ENCODE measurements at places on chromosomes 1 and 21.

DNA sequence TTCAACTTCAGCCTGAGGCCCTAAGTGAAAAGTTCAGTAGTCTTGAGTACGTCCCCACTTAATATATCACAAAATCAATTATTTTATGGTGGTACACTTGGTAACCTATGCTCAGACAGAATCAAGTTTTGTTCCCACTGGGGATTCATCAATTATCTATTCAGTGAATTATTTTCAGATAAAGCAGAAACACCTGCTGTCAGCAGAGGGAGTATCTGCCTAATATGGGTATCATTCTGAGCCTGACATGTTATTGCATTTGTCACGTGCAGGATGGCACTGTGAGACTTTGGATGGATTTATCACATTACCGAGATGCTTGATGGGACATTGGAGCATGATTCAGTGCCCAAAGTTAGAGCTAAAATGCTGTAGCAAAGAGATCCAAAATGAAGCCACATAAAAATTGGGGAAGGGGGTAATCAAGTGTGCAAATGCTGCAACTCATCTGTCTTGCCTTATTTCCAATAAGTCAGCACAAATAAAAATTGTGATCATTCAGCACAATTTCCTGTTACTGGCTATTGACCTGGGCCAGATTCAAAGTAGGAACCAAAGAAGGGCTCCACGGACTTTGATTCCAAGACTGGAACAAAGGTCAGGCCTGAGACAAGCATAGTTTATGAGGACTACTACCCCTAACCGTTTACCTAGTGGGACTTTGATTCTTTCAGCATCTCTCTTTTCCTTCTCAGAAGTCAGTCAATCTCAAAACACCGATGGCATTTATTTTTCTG is 657.6 kb downstream of the LMO4 start:
- DNase-seq: no peak

DNA sequence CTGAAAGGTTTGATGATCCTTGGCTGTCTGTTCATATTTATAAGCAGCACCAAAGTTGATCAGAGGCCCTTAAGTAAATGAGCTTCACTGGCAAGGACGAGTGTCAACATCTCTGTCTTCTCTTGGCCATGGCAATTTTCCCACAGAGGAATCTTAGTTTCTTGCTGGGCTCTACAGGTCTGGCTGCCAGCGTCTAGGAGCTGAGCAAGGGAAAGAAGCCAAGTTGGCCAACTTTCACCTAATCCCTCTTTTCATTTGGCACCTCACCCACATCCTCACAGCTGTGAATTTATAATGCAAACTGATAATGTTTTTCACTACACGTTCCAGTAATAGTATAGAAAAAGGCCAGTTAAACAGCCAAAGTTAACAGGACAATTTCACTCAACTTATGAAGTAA is 99.0 kb upstream of the LBR start:
- no peak for DNase-seq

- no peak for DNase-seq
Observed at GRCh38 chr1:93652323-93652949, 29.2 kb downstream of the BCAR3 start.

DNA sequence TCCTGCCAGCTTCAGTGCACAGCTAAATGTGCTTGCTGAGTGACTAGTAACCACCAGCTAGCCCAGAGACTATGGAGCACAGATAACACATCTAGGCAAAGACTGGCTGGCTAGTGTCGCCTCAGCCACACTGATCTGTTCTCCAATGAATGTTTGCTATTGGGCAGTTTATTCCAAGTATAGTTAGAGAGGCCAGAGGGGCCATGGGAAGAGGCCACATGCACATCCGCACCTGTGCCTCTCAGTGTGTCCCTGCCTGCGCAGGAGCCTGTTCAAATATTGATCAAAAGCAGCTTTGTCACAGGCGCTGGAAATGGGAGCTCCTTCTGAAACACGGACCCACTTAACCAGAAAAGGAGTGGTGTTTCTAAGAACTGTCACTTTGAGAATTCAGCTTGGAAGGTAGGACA is 51.3 kb upstream of the ATP1A1 start:
- no peak for DNase-seq

DNA sequence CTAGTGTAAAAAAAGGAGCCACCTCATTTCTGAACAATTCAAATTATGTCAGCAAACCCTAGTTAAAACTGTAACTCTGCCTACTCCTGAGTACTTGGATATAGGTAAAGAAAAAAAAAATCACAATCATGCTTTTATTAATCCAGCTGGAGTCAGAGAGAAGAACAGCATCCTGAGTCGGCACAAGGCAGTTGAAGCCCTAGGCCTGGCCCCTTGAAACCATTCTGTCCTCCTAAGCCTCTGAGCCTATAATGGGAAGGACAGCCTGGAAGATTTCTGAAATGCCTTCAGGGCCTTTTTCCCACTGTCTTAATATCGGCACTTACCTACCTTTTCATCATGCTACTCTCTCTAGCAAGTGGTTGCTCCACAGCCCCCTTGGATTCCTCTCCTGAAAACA is 32.5 kb downstream of the CDC42BPA start:
- DNase-seq: no peak

GRCh38 chr1:178161516-178161915 is 67.6 kb downstream of the RASAL2 start:
- peak; percentile 60 for DNase-seq

- peak; percentile 98 for DNase-seq
Observed at GRCh38 chr1:8889925-8890785, 11.7 kb upstream of the ENO1 start.

- DNase-seq: no peak
Observed at GRCh38 chr1:151829352-151830046, 2.1 kb downstream of the RORC start.

- DNase-seq: no peak
Observed at GRCh38 chr1:155110826-155111225, 16.9 kb upstream of the EFNA1 start.

DNA sequence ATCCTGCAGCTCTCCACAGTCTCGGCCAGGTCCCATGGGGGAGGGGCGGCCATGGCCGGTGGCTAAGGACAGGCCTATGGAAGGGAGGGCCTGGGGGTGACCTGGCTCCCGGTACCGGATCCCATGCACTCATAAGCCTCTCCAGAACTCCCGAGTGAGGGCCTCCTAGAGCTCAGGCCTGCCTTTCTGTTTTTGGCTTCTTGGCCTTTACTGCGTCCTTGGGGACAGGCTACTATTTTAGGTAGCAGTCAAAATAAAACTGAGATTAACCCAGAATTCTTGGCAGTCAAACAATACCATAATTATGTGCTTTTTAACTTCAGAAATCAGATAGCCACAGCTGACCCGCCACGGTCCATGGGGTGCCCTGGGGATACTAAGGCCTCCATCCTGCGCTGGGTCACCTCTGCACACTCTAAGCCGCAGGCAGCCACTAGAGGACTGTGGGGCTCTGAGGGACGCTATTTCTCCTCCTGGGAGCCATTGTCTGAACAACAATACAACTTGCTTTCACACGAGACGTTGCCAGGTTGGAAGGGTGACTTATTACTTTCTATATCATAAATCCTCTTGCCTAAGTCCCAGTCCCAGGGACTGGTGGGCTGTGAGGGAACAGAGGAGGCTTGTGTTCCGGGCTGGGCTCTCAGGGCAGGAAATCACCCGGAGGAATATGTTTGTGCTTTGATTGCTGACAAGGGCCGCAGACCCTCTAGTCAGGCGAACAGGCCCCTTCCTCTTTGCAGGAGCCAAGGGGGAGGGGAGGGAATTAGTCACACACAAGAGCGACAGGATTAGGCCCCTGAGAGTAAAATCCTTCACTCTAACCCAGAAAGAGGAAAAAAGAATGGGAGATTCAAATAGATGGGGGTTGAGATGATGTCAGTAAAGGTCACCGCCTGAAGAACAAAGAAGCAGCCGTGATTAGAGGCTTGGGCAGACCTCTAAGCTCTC is 40.7 kb upstream of the BCAR3 start:
- no peak for DNase-seq

GRCh38 chr1:43423672-43424550 is 29.8 kb downstream of the HYI start:
- no peak for DNase-seq

DNA sequence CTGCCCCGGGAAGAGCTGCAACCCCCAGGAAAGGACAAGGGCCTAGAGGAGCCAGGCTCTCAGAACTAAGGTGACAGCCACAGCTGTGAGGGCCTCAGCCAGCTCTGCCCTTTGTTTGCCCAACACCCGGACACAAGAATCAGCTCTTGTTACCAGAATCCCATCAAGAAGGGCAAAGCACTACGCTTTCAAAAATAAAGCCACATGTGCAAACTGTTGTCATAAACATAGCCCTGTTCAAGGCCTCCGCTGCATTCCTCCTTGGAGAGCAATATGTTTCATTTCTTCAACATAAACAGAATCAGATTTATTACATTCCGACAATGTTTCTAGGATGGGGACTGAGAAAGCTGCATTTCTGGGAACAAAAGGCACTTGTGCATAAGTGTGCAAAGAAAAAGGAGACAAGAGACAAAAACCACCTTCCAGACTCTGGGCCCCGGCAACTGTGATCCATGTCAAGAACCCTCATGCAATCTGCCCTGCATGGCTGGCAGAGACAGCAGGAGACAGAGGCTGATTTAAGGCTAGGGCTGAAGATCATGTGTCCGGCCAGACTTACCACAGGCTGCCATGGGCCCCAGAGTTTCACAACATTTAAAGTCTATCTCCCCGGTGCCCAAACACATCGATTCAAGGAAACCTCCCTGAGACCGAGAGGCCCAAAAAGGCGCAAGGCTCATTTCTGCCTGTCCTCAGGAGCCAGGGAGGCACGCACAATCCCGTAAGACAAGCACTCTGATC is 71.0 kb downstream of the SSBP3 start:
- peak; percentile 88 for DNase-seq

GRCh38 chr1:35270836-35271235 is 2.3 kb downstream of the ZMYM4 start:
- no peak for DNase-seq

DNA sequence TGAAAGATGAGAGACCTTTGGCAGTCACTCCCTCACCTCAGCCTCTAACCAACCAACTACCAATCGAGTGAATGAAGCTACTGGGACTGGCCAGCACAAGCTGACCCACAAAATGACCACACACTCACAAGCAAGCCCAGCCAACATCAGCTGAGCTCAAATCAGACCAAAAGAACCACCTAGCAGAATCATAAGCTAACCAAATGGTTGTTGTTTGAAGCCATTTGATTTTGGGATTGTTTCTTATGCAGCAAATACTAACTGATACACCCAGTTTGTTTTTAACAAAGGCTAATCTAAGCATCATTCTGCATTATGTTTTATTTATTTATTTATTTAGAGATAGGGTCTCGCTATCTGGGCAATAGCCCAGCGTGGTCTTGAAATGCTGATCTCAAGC is 310.4 kb downstream of the SETD4 start:
- no peak for DNase-seq

GRCh38 chr1:163583661-163584181 is 262.0 kb downstream of the NUF2 start:
- no peak for DNase-seq

DNA sequence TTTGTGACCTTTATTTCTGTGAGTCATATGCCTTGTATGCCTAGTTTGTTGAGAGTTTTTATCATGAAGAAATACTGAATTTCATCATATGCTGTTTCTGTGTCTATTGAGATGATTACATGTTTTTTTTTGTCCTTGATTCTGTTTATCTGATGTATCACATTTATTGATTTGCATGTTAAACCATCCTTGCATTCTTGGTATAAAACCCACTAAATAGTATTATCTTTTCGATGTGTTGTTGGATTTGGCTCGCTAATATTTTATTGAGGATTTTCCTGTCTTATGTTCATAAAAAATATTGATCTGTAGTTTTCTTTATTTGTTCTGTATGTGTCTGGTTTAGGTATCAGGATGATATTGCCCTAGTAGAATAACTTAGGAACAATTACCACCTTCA is 164.7 kb upstream of the CHRM3 start:
- DNase-seq: no peak

DNA sequence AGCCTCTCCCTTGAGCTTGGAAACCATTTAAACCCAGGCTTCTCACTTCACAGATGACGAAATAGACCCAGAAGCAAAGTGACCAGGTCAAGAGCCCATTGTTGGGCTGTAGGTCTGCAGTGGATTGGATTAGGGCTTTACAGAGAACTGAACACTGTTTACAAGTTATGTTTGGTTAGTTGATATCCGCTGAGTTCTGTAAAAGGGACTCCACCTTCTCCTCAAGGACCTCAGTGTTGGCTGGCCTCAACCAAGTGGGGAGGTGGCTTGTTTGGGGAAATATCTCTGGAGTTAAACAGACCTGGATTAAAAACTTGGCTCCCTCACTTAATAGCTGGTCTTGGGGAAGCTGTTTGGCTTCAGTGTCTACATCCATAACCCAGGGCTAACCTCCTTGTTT is 88.1 kb downstream of the UCK2 start:
- no peak for DNase-seq

- DNase-seq: no peak
Observed at GRCh38 chr1:103497404-103497803, 28.1 kb upstream of the RNPC3 start.

- DNase-seq: no peak
Observed at GRCh38 chr21:28928578-28929420, 63.9 kb downstream of the LTN1 start.

DNA sequence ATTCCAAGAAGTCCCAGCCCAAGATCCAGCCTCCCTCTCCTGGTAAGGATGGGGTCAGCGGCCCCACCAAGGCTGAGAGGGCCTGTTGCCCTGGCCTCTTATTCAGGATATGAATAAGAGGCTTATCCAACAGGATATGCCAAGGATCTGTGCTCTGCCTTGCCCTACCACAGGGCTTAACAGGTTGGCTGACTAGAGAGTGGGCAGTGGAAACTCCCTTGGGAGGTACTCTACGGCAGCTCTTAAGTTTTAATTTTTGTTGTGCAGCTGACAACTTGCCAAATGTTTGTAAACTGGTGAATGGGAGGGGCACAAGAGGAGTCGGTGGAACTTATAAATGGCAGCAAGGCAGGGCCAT is 16.5 kb upstream of the PIGV start:
- DNase-seq: no peak

DNA sequence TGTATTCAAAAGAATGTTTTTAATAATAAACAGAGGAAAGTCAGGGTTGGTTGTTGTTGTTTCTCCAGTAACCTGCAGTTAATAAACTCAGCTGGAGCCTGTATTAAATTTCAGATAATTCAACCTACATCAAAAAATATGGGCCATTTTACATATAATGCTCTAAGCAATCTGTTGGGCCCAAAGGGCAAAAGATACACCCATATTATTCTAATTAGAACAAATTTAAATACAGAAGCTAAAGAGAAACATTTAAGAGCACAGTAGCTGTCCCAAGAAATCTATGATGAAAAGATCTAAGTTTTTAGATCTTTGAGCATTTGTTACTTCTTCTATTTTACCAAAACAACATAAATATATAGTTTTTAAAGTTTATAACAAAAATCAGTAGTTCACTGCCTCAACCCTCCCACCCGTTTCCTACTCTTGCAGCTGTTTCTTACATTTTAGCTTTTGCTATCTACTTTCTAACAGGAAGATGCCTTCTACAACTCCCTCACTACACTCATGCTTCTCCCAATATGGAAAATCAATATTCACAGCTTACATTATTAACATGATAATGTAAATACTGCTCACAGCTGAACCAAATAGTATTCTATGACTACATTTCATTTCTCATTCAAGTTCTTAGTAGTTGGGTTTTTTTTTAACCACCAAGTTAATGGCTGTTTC is 94.9 kb upstream of the LBR start:
- no peak for DNase-seq

GRCh38 chr1:192809307-192810252 is 741 bp downstream of the RGS2 start:
- peak; percentile 64 for DNase-seq

Data from EH (cell line).